Activated naive CD4-positive, alpha-beta T cell treated with anti-CD3 and anti-CD28 coated beads, Interleukin-2, amount 50 U/mL, for 72 hours (primary cell): ENCODE measurements at places on chromosomes 12 and 14. TPM values are rescaled to one million over a fixed set of nuclear protein-coding genes. Genes with fewer than 3 reads are reported as not detected.

NR1H4 gene
- total RNA-seq: not detected

KTN1 gene
- 83.9 TPM for total RNA-seq

TAS2R20 gene
- 1.5 TPM for total RNA-seq

TMTC1 gene
- not detected for total RNA-seq

MMP17 gene
- total RNA-seq: not detected
